NCI-H187 (cell line): ENCODE measurements at places on chromosomes 6 and 20.
A peak's percentile ranks its signal among the peaks of the same experiment; 100 is the strongest.

DNA sequence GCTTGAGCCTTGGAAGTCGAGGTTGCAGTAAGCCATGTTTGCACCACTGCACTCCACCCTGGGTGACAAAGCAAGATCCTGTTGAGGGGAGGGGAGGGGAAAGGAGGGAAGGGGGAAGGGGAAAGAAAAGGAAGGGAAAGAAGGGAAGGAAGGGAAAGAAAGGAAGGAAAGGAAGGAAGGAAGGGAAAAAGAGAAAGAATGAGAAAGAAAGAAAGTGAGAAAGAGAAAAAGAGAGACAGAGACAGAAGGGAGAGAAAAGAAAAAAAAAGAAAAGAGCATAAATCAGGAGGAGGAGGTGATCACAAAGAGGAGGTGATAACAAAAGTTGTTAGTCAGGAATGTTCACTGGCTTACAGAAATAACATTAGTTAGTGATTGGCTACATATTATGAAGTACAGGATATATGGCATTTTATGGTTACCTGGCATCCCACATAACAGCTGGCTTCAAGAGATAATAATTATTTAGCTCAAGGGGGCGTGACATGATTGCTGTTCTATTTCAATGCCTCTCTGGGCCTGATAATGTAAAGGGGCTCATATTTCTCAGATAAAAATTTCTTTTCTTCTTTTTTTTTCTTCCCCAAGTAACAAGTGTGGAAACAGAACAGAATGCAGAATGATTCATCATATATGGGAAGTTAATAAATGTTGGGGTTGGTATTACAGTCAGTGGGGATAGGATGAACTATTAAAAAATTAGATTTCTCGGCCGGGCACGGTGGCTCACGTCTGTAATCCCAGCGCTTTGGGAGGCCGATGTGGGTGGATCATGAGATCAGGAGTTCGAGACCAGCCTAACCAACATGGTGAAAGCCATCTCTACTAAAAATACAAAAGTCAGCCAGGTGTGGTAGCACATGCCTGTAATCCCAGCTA lies 27.1 kb downstream of the SAMHD1 start:
- no peak for DNase-seq

GRCh38 chr6:159311618-159312017 lies 142.4 kb downstream of the FNDC1 start:
- no peak for DNase-seq

- no peak for DNase-seq
These were observed 13.8 kb downstream of the DDRGK1 start for GRCh38 chr20:3190681-3191111.

DNA sequence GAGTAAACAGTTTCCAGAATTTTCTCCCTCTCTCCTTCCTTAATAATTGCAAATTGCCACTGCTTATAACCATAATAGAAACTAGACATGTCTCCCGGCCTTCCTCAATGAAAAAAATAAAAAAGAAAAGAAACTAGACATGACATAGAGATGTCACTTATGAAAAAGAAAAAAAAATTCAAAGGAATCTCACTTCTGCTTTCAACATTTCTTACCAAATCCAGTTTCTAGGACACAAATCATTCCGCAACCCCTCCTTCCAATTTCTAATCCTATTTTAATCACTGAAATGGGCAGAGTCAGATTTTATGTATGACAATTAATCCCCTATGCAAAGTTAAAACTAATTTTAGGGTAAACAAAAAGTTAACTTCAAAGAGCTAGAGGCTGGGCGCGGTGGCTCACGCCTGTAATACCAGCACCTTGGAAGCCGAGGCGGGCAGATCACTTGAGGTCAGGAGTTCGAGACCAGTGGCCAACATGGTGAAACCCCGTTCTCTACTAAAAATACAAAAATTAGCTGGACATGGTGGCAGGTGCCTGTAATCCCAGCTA lies 40.1 kb upstream of the EEF1A1 start:
- DNase-seq, result no peak

DNA sequence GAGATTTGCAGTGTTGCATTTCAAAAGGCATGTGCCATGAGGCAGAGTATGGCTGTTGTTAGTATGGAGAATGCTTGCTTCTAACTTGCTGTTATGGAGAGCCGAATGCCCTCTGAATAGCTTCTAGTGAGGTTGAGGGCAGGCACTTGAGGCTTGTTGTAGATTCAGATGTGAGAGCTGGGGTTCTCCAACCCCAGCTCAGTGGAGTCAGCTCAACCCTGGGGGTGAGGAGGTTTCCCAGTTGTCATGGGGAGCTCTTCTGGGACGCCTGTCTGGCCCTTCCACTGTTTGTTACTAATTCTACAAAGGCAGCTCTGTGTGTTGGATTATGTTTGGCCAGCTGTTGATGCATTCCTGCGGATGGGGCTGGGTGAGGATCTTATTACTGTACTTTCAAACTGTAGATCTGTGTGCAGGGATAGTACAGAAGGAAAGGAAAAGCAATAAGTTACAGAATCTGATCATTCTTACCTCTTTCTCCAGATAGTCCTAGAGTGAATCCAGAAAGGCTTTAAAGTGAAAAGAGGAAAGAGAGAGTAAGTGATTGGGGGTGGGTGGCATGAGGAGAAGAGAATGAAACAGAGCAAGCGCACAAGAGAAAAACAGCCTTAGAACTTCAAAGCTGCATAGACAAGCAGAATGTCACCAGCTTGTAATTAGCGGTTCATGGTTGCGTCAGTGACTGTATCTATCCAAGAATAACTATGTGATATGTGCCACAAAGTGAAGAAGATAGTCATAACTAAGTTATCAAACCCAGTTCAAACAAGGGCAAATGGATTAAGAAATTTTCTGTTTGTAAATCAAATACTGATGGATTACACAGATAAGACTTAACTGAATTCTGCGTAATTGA lies 148.7 kb downstream of the PRL start:
- DNase-seq, result peak; percentile 47

DNA sequence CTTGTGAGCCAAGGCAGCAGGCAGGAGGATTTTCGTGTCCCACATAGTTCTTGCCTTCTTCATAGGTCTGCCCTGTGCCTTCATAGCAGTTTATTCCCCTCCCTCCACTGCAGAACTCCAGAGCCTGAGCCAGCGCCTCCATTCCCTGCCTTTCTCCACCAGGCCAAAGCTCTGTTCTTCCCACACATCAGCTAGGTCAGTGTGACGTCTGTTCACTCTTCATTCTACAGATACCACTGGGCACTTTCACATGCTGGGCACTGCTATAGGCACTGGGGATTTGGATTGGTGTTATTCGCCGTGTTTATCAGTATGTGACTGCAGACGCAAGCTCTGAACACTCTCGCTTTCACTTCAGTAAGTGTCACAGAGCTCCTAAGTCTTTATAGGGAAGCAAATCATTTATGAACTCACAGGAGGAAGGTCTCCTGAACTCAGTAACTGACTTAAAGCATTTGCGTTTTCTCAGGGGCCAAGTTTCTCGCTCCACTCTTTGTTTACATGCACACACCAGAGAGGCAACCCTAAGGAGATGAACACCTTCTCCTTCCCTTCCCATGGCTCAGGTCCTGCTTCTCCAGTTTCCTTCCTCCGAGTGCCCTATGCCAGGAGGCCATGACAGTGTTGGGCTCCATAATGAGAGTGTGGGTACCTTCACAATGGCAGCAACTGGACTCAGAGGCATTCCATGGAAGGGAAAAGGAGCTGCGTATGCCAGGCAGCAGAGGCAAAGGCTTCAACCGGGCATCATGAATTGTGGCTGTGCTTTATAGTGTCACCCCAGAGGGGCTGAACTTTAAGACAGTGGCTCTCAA lies 6.3 kb upstream of the APMAP start:
- no peak for DNase-seq

DNA sequence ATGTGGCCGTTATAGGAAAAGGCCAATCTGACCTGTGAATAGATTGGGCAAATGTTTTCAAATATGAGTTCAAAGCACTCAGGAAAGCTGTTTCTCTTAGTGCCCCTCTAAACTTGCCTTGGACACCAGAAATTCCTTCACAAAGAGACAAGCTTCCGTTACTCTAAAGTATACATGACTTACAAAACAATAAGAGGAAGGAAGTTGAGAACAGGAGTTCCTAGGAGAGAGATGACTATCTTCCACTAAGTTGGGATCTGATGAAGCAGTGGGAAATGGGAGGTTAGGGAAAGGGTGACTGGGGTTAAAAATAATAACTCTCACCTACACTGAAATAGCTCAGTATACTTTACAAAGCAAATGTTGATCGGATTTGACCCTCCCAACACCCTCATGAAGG lies 50.0 kb downstream of the ISM1 start:
- no peak for DNase-seq
